ENCODE measurements at places on chromosomes 11 and 22. TPM values are rescaled to one million over a fixed set of nuclear protein-coding genes. Genes with fewer than 3 reads are reported as not detected.

DNA sequence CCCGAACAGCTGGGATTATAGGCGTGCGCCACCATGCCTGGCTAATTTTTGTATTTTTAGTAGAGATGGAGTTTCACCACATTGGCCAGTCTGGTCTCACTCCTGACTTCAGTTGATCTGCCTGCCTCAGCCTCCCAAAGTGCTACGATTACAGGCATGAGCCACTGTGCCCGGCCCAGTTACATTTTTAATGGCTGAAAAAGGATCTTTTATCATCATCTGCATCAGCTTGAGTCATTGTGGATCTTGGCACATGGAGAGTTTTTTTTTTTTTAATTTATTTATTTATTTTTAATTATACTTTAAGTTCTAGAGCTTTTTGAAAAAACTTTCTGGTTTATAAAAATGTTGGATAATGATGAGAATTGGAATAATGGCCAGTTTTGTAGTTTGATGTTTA, 8.6 kb downstream of the IGHMBP2 start:
- no peak for DNase-seq

- no peak for DNase-seq
Observed at GRCh38 chr11:1936072-1936780, 10.9 kb upstream of the MRPL23 start.

DNA sequence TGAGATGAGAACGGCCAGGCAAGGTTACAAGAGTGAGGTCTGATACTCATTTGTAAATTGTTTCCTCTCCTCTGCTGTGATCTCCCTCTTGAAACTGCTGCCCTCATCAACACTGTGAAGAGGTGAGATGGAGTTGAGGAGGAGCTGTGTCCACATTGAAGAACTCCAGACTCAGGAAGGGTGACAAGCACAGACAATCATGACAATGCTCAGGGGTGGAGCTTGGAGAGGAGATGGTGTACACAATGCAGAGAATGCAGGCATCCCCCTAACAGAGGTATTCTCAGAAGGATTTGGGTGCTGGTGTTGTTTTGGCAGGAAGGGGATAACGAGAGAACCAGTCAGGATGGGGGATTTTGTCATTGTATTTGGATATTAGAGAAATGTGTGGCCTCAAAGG, 21.5 kb upstream of the MMP7 start:
- no peak for DNase-seq

Gene MUC6
- not detected for total RNA-seq

- no peak for DNase-seq
Observed at GRCh38 chr11:61028135-61028729, 56.8 kb downstream of the CD6 start.

DNA sequence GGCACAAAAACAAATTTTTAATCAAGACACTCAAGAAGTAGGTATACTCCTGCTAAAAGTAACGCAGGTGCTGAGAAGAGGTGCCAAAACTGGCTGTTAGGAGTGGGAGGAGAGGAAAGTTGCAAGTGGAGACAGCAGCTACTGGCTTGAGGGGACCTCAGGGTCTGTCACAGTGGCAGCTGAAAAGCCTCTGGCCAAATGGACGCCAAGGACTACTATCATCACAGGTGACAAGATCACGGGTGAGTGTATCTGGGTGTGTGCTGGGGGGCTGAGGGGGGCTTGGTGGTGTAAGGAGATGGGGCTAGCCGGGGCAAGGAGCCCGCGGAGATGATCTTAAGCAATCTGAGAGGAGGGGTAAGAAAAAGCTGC, 687 bp downstream of the ZNF202 start:
- DNase-seq = no peak

DNA sequence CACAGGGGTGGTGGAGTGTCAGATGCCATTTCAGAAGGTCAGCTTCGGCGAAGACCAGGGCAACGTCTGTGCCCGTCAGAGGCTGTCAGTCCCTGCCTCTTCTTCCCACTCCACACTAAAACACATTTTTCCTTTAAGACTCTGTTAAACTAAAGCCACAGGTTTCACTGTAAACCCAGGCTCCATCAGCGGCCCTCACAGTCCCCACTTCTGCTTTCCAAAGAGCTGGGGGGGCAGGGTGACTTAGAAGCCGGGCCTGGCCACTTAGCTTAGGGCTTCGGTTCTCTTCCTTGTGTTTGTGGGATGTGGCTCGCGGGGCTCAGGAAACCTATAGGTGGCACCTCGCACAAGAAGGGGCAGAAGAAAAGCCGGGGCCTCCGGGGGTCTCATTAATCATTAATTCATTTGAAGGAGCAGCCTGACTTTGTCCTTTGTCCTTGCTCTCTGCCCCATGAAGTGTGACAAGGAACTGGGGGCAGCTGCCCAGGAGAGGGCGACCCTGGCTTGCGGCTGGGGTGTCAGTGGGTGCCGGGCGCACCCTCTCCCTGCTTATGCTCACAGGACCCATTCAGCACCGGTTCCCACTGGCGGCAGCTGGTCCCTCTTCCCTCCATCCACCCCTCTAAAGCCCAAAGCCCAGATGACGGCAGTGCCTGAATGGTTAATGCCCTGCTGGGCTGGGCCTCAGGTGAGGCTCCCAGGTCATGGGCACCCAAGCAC, 4.1 kb downstream of the SLC25A45 start:
- DNase-seq = no peak

Gene FGF19
- not detected for total RNA-seq

DNA sequence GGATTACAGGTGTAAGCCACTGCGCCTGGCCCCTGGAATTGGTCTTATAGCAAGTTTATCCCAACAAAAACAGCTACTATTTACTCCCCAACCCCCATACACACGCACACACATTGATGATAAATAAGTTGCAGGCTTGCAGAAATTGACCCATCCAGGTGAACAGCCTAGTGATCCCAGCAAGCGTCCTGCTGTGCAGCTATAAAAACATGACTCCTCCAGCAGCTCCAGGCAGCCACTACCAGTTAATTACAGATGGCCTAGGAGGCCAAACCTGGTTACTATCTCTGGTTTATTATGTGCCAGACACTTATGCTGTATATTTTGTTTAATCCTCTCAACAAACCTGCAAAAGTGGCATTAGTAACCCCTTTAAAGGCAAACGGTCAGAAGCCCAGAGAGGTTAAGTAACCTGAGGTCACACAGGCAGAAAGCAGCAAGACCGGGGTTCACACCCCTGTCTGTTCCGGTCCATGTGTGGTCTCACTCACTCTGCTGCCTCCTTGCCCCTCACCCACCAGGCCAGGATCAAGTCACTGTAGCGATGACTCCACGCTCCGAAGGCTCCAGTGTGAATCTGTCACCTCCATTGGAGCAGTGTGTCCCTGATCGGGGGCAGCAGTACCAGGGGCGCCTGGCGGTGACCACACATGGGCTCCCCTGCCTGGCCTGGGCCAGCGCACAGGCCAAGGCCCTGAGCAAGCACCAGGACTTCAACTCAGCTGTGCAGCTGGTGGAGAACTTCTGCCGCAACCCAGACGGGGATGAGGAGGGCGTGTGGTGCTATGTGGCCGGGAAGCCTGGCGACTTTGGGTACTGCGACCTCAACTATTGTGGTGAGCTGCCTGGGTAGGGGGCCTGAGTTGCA, 6.6 kb downstream of the F2 start:
- no peak for DNase-seq

GRCh38 chr11:69371731-69372588, 78.0 kb downstream of the MYEOV start:
- no peak for DNase-seq

Gene PATE2
- total RNA-seq = not detected
